C1 segment of cervical spinal cord (tissue), 14 donors: ENCODE measurements at places on chromosomes 2 and 18.

GRCh38 chr18:59852548-59852947, 47.2 kb upstream of the PMAIP1 start:
- no peak for DNase-seq

DNA sequence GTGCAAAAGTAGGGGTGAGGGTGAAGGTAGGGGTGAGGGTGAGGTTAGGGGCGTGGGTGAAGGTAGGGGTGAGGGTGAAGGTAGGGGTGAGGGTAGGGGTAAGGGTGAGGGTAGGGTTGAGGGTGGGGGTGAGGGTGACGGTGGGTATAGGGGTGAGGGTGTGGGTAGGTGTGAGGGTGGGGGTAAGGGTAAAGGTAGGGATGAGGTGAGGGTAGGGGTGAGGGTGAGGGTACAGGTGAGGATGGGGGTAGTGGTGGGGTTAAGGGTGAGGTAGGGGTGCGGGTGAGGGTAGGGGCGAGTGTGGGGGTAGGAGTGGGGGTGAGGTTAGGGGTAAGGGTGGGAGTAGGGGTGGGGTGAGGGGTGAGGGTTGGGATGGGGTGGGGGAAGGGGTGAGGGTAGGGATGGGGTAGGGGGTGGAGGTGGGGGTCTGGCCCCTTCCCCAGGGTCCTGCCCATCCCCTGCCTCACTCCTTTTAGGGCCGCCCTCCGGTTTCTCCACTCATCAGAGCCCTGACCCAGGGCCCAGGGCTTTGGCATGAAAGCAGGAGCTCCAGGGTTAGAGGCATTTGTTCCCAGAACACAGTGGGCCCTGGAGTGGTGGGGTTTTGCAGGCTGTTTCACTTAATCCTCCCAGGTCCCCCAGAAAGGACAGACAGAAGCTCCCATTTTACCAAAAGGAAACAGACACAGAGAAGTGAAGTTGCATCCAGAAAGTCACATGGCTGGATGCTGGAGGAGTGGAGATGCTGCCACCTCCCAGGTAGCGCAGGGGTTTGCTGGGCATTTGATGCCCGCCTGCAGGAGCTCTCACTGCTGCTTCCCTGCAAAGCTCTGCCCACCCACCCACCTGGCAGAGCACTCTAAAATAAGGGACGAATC, 26.9 kb downstream of the SNORC start:
- DNase-seq: no peak

DNA sequence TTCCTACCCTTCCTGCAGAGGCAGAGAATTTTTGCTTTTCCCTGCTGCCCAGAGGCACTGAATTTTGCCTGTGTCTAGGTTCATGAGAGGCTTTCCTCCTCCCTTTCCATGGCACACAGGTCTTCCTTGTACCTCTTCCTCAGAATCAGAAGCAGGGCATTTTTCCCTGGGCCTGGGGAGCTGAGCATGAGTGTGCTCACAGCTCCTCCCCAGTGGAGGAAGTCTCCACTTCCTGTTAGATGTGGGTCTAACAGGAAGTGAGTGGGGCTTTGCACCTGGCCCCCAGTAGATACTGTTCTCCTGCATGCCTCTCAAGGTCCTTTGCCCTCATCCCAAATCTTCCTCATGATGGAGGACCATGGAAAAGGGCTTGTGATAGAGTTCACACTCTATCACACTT, 297.2 kb upstream of the FIGN start:
- no peak for DNase-seq

- no peak for DNase-seq
These were observed 5.4 kb downstream of the SS18 start for GRCh38 chr18:26085056-26085455.

DNA sequence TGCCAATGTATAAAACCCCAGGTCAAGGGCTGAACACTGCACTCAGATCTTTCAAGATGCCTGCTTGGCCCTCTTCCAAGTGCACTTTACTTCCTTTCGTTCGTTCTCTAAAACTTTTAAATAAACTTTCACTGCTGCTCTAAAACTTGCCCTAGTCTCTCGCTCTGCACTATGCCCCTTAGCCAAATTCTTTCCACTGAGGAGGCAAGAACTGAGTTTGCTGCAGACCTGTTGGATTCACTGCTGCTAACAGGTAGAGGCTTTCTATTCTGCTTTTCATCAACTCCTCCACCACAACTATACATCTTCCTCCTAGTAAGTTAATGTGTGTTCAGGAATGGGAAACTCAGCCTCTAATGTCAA, 467.9 kb downstream of the MBD2 start:
- DNase-seq: no peak

- DNase-seq: no peak
These were observed 28.4 kb upstream of the RHOB start for GRCh38 chr2:20418519-20418918.

- no peak for DNase-seq
These were observed 338.1 kb downstream of the SLC4A3 start for GRCh38 chr2:219965287-219966194.

DNA sequence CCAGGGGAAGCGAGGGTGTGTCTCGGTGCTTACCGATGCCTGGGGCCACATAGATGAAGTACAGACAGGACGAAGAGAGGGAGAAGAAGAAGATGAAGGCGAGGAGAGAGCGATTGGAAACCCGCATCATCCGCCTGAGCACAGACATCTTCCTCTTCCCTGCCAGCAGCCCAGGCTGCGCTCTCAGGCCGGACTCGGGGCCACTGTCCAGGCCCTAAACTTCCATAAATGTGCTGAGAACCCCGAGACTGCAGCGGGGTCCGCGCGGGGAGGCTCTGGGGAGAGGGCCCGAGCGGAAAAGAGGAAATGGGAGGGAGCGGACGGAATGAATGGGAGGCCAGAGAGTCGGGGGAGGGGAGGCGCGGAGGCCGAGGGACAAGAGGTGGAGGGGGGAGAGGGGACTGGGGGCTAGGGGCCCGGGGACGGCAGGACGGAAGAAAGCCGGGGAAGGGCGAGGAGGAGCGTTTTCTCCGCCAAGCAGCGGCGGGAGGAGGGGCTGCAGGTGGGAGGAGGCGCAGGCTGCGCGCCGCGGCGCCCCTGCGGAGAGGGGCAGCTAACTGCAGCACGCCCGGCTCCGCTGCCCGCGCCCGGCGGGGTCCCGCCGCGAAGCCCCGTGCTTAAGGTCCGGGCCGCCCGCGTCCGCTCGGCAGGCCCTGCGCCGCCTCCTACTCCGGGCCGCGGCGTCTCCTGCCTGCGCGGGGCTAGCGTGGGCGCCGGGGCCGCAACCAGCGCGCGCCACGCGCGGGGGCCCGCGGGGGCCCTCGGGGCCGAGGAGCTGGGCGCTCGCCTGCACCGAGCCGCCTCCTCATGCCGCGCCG, at the start of gene B4GALT6:
TSS of gene B4GALT6 (minus strand) at position 303 of the 818 bp plus-strand sequence. CDS start at position 148, 155 bp downstream.
- DNase-seq: peak; percentile 40

DNA sequence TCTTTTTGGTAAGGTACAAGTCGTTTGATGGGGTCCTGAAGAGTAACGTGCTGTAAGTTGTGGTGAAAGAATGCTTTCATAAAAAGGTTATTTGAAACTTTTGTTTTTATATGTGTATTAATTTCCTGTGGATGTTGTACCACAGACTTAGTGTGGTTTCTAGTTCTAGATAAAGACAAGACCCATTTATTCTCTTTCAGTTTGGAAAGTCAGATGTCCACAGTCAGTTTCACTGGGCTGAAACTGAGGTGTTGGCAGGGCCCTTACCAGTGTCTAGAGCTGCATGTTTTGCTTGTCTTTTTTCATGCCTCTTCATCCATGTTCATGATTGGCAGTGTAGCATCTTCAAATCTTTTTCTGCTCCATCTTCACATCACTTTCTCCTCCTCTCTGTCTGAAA, 22.1 kb upstream of the DOCK10 start:
- no peak for DNase-seq

GRCh38 chr18:6613581-6613980, 115.9 kb upstream of the ARHGAP28 start:
- no peak for DNase-seq

GRCh38 chr2:144510294-144510991, 9.5 kb downstream of the ZEB2 start:
- no peak for DNase-seq

DNA sequence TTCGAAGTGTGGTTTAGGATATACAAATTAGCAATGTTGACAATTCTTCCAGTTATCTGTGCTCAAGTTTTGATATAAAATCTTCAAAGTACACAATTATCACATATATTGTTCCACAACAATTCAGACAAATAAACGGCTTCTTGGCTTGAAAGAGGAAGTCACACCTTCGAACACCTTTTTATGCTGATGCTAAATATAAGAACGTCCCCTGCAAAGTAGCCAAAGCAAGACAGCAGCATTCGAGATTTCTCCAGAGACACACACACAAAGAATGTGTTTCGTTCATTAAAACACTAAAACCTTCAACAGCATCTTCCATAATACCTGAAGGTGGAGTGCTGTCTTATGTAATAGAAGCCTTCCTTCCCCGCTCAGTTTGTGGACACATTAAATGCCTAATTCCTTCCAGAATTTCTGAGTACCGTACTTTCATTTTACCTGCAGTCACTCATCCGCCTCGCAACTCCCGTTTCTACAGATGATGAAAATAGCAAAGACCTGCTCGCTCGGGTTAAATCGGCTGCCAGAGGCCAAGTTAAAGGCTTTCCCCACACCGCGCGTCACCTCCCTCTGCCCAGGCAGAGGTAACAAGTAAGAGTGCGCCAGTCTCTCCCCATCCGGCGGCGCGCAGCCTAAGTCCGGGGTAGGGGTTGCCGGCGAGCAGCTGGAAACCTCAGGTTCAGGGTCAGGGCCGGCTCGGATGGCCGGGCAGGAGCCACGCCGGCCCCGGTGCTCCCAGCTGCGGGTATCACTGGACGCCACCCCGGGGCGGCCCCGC, 847 bp downstream of the SERPINE2 start:
- DNase-seq: no peak

DNA sequence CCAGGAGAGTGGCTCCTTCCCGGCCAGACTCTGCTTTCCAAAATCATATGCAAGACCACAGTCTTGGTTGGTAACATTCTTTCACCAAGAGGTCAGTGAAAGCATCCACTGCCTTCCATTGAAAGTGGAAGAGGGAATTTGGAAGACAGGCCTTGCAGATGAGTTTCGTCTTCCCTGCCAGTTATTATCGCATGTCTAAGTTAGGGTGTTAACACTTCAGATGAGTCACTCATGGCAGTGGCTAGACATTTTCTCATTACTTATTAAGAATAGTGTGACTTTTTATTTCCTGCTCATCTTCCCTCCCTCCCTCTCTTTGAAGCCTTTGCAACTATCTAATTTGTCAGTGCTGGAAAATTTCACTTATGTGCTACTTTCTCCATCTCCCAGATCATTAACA, 102.9 kb upstream of the EPB41L3 start:
- DNase-seq: no peak

DNA sequence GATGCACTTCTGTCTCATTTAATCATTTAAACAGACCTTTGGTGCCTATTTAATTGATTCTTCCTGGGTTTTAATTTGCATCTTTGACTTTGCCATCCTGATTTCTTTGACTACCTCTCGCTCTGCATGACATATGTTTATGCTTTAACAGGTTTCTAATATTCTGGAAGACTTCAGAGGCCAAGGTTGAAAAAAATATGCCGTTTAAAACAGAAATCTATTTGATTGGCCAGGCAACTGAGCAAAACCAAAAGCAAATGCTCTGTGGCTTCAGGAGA, 303.4 kb downstream of the IRS1 start:
- DNase-seq: no peak

- DNase-seq: no peak
These were observed 145.6 kb upstream of the ALPP start for GRCh38 chr2:232232915-232233314.

DNA sequence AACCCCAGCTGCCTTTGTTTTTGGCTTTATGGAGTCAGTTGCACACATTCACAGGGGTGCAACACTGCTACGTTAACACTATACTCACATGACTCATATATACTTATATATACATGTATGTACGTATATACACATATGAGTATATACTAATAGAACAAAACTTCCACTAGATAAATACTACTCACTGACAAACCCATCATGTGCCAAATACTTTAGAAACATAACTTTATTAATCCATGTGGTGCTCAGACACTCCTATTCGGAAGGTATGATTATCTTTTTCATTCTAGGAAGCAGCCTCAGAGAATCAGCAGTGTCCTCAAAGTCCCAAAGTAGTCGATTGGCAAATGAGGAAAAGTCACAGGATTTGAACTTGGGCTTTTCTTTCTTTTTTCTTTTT, 7.9 kb downstream of the PMAIP1 start:
- DNase-seq: no peak
